ENCODE measurements at places on chromosomes 12 and 14.

DNA sequence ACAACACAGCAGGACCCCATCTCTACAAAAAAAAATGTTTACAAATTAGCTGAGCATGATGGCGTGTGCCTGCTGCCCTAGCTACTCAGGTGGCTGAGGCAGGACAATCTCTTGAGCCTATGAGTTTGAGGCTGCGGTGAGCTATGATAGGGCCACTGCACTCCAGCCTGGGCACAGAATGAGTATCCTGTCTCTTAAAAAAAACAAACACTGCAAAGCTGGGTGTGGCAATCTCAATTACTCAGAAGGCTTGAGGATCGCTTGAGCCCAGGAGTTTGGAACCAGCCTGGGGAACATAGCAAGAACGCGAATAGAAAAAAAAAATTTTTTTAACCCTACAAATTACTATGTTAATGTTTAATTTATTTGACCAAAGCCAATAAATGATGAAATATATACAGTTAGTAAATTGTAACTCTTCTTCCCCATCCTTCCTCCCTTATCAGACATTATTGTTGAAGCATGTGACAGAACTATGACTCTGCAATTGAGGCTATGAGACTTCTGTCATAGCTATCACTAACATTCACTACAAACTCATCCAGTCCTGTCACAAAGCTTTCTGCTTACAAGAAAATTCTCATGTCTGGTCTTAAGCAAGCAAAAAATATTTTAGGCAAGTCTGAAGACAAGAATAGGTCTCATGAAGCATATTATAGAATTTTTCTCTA lies 9.8 kb downstream of the BTBD7 start:
- DNase-seq, result no peak

DNA sequence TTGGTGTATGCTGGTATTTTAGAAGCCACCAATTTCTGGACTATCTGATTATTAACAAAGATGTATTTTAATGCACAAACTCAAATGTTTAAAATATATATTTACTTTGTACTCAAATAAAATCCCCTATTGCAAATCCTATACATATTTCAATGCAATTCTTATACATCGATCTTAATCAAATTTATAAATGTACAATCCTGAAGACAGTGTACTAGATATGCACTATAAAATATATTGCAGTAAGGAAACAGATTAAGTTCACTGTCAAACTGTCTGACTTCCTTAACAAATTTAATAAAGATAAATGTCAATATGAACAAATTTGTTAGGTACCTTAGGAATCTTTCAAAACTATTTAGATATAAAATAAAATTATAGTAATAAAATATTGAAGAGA lies 43.9 kb downstream of the FOXA1 start:
- no peak for DNase-seq

DNA sequence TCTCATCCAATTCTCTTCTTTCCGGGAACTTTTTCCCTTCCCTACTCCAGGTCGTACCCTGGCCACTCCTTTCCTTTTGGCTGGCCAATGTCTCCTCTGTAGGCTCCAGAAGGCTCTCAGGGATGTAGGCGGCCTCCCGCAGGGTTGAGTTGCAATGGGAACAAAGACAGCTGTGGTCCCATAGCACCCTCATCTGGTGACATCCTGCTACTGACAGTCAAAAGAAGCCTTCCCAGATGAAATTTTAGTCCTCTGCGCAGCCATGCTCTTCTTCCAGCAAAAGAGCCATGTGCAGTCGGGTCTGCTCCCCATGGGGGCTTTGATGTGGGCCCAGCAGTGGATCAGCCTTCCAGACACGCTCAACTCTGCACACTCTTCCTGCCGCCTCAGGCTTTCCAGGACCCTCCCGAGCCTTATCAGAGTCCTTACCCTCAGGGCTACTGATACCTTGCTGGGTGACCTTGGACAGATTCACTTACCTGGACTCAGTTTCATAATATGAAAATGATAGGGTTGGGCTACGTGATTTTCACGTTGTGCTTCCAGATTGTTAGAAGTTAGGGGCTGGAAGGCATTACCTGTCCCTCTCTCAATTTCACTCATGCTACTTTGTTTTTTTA lies 5.5 kb upstream of the CELA1 start:
- DNase-seq, result peak; percentile 48

- no peak for DNase-seq
Measured at GRCh38 chr12:104649217-104649824, 192.6 kb downstream of the CHST11 start.

- DNase-seq, result no peak
Measured at GRCh38 chr14:20568393-20568792, 7.5 kb upstream of the RNASE9 start.

GRCh38 chr14:99605299-99605961 lies 1.4 kb upstream of the CCDC85C start:
- peak; percentile 83 for DNase-seq

DNA sequence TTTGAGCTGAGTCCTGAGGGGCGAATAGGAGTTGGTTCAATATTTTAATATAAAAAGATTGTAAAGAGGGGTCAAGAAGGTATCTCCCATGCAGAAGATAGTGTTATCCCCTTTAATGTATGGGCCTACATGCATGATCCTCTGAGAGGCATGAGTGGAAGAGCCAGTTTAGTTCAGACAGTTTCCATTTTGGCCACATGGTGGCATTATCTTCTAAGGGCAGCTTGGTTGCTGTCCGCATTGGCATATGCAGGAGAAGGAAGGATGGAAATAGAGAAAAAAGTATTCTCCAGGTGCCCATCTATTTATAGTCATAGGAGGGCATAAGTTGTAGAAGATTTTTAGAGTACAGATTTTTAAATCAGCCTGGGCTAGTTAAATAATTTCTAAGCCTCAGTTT lies 5.4 kb downstream of the SAMD4A start:
- DNase-seq, result peak; percentile 12

DNA sequence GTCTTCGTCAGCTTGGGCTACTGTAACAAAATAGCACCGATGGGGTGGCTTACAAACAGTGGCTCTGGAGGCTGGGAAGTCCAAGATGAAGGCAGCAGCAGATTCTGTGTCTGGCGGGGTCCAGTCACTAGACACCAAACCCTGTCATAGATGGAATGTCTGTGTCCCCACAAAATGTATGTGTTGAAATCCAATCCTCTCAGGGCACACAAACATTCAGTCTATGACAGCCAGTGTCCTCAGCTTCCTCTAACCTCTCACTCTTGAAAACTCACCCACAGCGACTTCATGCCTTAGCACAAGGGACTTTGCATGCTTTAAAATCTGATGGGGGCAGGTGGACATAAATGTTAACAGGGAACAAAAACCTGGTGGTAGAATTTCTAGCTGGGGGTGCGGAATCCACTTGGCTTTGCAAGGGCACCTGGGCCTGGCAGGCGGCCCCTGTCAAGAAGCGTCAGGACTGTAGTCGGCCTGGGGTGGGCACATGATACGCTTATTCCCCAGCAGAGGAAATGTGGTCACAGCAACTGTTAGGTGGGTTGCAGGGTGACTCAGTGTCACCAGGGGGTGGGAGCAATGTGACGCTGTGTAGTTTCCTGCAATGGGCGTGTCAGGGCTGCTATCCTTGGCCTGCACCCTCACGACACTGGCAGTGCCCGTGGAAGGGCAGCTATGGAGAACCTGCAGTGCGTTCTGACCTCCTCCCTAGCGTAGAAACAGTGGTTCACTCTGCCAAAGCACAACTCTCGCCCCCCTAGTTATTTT lies 17.7 kb downstream of the RIN3 start:
- no peak for DNase-seq

DNA sequence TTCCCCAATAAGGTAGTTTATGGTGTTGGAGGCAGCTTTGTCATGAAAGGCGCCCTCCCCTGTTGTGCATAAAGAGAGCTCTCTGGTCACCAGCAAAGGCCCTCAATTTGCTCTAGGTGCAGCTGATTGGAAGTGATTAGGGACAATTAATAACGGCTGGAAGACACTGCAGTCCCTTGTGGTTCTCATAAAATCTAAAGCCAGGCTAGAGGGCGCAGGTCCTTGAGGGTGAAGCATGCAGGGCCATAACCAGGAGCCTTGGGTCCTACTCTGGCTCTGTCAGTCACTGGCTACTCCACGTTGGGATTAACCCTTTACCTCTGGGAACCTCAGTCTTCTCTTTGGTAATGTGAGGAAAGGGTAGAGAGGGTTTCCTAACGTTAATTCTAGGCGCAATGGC lies 1.9 kb downstream of the DAAM1 start:
- DNase-seq, result peak; percentile 16

DNA sequence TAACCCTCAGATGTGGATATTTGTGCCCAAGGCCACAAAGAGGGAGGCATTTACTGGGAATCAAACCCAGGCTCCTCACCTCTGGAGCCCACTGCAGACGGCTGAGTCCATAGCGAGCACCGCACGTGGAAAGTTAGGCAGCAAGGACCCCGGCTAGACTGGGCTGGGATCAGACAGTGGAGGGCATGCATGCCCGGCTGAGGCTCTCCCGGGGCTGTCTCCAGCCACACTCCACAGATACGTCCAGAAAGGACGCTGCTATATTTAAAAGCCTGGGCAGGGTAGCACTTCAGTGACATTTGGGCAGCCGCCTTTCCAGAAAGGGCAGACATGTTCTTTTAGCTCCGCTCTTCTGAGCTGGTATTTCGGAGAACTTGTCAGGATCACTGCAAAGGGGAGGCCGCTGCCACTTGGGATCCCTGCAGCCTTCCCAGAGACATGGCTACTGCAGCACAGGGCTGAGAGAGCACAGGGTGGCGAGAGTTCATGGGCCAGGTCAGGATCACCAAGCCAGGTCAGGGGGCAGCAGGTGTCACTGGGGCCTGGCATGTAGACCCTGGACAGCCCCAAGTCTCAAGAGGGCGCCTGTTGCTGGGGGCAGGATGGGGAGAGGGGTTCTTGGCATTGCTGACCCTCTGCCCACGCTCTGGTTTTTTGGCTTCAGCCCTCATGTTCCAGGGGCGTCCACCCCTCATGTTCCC lies 121.7 kb downstream of the PHETA1 start:
- DNase-seq, result no peak

DNA sequence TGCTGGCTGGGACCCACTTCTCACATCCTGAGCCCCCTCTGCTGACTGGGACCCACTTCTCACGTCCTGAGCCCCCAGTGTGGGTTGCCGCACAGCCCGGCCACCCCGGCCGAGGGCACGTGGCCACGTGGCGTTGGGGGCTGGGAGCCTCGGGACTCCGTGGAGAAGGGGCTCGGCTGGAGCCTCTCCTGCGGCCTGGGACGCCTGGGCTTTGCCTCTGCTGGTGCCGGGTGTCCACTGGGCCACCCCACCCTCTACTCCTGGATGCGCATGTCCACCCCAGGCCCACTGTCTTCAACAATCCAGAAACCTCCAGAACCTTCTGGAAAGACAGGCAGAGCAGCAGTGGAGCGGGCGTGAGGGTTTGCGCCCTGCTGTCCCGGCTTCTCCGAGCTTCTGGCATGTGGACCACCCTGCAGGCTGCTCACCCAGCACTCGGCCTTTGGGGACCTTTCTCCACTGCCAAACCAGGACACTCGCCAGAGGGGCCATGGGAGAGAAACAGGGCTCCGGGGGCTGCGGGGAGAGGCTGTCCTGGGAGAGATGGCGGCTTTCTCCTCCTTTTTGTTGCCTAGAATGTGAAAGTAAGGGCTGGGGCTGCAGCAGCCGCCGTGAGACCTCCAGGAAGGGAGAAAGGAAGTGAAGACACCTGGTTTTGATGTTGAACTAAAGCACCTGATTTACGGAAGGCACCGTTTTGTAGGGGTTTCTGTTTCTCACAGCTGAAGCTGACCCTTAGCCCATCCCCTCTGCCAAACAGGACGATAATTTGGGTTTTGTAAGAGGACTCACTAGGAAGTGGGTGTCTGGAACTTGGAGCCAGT lies 30.0 kb downstream of the NOC4L start:
- DNase-seq, result peak; percentile 56

DNA sequence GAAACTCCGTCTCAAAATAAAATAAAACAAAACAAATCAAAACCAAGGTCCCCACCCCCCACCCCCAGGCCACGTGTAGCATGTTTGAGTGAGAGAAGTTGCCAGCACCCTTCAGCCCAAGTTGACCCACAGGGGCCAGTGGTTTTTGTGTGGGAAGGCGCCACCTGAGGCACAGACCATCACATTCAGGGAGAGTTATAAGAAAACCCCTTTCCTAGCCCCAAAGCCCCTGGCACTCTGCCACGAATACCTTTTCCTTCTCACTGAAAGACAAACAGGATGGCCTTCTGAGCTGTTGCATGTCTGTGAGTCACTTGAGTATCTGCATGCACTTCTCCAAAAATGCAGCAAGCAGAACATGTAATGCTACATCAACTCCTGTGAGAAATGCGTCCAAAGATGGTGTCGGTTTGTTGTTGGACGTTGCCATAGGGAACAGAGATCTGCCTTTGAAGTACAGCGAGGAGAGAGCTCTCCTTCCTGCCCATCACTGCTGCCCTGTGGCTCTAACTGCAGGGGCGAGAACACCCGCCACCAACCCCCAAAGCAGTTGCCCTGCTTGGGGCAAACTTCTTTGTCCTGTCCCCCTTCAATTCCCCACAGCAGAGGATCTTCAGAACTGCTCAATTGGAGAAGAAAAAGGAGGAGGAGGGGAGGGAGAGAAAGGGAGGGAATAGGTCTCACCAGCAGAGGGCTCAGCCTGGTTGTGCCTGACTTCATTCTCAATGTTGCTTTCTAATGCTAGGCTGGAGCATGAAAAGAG lies 2.7 kb upstream of the TRAF3 start:
- DNase-seq, result peak; percentile 58

GRCh38 chr14:76518366-76518765 lies 142.4 kb downstream of the ESRRB start:
- no peak for DNase-seq

DNA sequence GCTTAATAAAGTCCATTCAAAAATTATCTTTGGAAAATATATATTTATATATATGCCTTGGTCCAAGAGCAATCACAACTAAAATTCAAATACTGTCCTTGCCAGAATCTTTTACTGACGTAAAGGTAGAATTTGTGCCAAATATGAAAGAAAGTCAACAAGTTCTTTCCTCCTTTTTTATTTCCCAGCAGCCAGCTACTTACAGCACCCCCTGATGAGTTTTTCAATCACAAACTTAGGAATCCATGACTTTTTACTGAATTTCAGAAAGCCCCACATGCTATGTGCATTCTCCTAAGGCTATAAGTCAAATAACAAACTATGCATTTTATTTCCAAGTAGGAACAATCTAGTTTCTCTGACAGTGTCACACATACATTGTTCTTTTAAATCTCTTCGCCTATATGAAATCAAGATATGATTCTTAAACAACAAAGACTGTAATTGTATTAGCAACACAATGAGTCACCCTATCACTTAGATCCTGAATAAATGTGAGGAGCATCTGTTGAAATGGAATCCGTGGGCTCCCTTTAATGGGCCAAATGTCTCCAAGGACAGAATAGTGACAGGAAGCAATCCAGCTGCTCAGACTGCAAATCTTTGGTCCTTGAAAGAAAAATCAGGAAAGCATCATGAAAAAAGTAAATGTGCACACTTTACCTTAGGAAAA lies 271.4 kb downstream of the DUSP6 start:
- no peak for DNase-seq

DNA sequence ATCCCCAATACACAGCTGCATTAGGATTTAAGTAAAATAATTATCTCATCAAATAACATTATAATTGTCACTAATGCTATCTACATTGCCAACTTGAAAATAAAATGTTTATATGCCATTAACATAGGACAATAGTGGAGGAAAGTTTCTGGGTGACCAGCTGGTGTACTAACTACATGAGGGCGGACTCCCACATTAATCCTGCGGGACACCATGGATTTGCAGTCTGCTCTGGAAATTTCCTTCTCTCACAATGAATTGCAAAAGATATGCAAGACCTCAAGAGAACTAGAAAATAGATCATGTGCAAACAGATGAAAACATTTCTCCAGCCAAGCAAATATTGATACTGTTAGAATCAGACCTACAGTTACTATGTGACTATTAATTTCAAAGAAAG lies 390.1 kb downstream of the NAV3 start:
- no peak for DNase-seq
